Stimulated activated CD4-positive, alpha-beta T cell treated with anti-CD3 and anti-CD28 coated beads, Interleukin-15, amount 100 ng/mL, for 48 hours (primary cell): ENCODE measurements at places on chromosomes 6 and 20.
A peak's percentile ranks its signal among the peaks of the same experiment; 100 is the strongest.

DNA sequence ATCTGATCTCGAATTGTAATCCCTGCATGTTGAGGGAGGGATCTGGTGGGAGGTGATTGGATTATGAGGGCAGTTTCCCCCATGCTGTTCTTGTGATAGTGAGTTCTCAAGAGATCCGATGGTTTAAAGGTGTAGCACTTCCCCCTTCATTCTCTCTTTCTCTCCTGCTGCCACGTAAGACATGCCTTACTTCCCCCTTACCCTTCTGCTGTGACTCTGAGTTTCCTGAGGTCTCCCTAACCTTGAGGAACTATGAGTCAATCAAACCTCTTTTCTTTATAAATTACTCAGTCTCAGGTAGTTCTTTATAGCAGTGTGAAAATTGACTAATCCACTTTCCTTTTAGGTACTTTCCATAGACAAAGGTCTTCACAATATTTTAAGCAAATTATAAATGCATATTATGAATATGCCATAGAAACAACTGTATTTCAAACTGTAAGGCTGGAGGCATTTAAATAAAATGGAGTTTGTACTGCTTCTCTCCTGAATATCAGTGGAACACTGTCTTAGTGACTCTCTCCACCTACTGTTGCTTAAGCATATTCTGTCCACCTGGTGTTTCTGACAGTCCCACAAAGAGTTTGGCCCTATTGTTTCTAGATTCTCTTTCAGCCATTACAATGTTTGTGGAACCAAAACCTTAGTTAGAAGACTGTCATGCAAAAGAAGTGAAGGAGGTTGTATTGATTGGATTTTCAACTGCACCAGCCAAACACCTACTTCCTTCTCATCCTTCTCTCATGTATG, 24.3 kb upstream of the IL17A start:
- peak; percentile 16 for DNase-seq

- DNase-seq: no peak
Observed at GRCh38 chr6:121652726-121653623, 217.5 kb downstream of the GJA1 start.

- DNase-seq: no peak
Observed at GRCh38 chr6:16425881-16426615, 187.7 kb downstream of the GMPR start.

- no peak for DNase-seq
Observed at GRCh38 chr6:118914598-118914997, 20.4 kb downstream of the MCM9 start.

- peak; percentile 22 for DNase-seq
Observed at GRCh38 chr6:134352786-134353480, 35.0 kb upstream of the SGK1 start.

DNA sequence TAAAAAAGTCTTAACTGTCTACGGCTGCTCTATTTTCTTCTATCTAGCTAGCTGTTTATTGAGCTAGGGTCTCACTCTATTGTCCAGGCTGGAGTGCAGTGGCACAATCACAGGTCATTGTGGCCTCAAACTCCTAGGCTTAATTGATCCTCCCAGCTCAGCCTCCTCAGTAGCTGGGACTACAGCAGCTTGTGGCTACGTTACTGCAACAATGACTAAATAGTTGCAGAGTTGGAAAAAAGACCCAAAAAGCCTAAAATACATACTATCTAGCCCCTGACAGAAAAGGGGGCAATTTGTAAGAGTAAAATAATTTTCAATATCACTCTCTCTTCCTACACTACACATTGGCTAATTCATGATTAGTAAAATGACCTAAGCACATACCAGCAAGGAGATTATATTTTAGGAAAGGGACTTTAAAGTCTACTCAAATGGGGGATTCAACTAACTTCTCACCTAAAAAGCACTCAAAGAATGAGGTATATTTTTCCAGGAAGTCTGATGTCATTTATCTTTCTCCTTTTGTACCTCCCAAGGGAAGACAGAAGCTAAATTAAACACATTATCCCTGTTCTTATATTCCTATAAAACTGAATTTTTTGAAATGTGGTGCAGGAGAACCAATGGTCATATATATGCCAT, 82.8 kb downstream of the ZMYND8 start:
- no peak for DNase-seq

- DNase-seq: no peak
Observed at GRCh38 chr6:56850626-56851025, 104.3 kb upstream of the BEND6 start.

DNA sequence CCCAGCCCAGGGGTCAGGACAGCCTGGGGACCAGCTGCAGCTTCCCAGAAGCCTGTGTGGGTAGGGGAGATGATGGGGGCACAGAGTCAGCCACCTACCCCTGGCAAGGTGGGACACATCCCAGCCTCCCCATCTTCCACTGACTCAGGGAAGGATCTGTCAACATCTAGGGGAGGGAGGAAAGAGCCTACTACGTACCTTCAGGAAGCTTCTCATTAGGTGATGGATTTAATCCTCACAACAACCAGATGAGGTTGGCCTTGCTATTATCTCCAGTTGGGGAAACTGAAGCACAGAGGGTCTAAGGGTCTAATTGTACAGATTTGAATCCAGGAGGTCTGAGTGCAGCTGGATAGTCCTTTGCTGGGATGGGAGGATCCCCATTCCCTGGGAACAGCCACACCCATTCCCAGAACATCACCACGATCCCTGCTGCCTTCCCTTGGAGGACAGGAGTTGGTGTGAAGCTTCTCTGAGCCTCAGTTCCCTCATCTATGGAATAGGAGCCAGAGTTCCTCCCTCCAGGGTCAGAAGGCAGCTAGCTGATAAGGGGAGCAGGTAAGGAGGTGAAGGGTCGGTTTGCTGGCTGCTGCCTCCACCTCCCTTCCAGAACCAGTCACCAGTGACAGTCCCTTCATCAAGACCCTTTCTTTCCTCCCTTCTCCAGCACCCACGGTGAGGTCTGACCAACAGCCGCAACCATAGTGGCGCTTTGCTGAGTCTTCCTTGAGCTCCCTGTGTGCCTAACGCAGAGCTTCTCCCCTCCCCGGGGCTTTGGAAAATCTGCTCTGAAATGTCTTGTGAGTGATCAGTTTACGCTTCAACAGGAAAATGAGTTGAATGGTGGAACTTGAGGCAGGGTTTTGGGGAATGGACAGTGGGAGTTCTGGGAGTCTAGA, 56.8 kb downstream of the CEBPB start:
- DNase-seq: no peak

- no peak for DNase-seq
Observed at GRCh38 chr6:170503414-170503761, 49.7 kb downstream of the PSMB1 start.

GRCh38 chr20:59772931-59773913, 160.2 kb downstream of the SYCP2 start:
- no peak for DNase-seq

GRCh38 chr6:170244721-170245474, 46.0 kb downstream of the DLL1 start:
- no peak for DNase-seq

DNA sequence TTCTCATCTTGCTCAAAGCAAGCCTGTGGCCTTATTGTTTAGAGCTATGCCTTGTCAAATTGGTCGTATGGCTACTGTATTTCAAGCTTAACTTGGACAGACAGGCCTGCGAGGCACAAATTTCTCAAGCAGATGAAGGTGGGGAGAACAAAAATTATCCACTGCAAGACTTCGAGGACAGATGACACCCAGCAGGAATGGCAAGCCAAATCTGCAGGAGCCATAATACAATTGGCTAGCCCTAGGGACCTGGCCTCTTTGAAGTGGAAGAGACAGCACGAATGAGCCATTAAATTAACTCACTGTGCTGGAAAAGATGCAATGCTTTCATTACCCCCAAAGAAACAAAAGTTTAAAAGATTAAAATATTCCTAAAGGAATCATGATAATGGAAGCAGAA, 5.0 kb upstream of the BLOC1S5 start:
- DNase-seq: no peak

GRCh38 chr6:57262901-57263694, 41.0 kb upstream of the RAB23 start:
- no peak for DNase-seq

- no peak for DNase-seq
Observed at GRCh38 chr6:151445482-151445881, 6.4 kb downstream of the RMND1 start.

DNA sequence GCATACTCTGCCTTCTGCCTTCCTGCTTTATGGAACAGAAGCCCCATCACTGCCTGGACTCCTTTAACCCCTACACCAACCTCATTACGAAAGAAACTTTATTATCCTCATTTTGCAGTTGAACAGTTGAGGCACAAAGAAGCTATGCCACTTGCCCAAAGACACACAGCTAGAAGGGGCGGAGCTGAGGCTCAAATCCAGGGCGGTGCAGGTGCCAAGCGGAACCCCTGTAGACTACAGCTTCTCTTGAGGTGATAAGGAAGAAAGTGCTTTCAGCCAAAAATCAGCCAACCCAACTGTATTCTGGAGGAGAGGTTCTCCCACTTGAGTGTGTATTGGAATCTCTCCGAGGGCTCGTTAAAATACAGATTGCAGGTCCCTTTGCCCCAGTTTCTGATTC, 90.5 kb downstream of the PRND start:
- DNase-seq: no peak

GRCh38 chr6:25050356-25050755, 114.6 kb upstream of the RIPOR2 start:
- DNase-seq: peak; percentile 38

- no peak for DNase-seq
Observed at GRCh38 chr6:90146921-90147649, 149.6 kb downstream of the BACH2 start.

- no peak for DNase-seq
Observed at GRCh38 chr6:118826096-118826495, 67.9 kb upstream of the ASF1A start.

- no peak for DNase-seq
Observed at GRCh38 chr20:50538276-50538675, 28.1 kb downstream of the PTPN1 start.

DNA sequence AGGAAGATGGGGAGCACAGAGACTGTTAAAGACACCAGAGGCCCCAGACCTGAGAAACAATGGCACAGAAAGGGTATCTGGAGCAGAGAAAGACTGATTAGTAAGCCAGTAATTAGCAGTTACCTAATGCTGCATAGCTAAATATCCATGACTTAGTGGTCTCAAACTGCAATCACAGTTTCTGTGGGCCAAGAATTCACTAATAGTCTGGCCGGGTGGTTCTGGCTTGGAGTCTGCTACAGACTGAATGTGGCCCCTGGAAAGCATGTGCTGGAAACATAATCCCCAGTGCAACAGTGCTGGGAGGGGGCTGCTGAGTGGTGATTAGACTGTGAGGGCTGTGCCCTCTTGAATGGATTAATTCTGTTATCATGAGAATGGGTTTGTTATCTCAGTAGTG, 54.1 kb upstream of the VSX1 start:
- no peak for DNase-seq

DNA sequence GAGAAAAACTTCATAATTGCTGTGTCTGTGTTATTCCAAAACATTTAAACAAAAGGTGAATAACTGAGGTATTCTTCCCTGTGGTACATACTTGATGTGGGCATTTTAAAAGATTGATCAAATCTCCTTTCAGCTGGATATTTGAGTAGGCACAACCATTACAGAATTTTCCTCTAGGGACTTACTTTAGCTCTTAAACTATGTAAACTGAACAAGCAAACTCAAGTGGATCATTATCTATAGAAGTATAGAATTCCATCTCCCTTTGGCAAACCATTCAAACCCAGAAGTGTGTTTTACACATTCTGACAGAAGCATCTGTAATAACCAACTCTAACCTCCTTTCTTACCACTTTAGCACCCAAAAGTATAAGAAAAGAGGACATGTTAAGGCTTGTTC, 241.4 kb downstream of the ESR1 start:
- DNase-seq: no peak

GRCh38 chr6:151352410-151353396, 38.7 kb downstream of the ZBTB2 start:
- DNase-seq: no peak

- no peak for DNase-seq
Observed at GRCh38 chr6:16374461-16375200, 136.2 kb downstream of the GMPR start.

DNA sequence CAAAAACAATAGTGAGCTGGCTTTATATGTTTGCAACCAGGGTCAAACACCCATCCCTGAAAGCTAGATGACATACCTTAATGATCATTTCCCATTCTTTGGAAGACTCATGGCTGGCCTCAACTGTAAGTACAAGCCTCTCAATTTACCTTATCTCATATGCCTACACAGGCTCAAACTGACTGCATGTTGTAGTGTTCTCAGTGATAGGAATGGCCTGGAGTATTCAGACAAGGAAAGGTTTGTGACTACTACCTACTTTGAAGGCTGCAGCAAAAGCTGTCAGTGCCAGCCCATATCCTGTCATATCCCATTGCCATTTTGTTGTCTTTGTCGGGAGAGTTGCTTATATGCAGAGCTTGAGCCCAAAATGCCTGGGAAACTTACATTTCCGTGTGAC, 205.2 kb upstream of the MOCS1 start:
- no peak for DNase-seq

DNA sequence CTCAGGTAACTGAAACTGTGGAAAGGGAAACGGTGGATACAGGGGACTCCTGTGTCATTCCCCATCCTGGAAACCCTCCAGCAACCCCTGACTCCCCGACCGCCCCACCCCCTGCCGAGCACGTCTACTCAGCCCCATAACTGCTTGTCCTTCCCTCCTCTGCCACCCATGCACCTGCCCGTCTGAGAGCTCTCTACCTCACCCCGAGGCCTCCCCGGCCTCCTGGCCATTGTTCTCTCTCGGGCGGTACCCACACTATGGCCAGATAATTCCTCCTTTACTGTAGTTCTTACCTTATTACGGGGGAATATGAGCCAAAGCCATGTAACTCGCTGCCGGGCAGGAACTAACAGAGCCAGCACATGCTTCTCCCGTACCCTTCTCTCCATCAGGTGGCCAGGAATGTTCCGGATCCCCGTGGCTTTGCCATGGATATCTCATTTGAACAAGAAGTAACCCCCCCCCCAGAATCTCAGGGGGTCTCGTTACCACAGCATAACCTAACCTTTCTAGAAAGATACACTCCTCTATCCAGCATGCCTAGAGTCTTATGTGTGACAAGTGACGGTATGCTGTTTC, 4.8 kb upstream of the IRF4 start:
- DNase-seq: no peak

DNA sequence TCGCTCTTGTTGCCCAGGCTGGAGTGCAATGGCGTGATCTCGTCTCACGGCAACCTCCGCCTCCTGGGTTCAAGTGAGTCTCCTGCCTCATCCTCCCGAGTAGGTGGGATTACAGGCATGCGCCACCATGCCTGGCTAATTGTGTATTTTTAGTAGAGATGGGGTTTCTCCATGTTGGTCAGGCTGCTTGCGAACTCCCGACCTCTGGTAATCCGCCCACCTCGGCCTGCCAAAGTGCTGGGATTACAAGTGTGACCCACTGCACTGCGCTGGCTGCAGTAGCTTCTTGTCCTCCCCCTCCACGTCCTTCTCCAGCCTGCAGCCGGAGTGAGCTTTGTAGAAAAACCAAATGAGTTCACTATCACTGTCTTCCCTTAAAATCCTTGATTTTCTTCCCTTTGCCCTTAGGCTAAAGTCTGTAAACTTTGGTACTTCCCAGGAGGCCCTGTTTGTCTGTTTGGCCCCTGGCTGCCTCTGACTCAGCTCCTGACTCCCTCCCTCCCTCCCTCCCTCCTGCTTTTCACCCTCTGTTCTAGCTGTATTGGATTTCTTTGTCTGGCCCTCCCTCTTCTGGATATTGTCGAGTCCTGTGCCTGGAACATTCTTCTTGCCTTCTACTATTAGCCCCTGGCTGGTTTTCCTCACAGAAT, 12.9 kb downstream of the PARD6B start:
- DNase-seq: no peak

GRCh38 chr6:22227824-22228610, 68.8 kb downstream of the PRL start:
- no peak for DNase-seq
